ENCODE measurements at places on chromosomes 5 and 9.

DNA sequence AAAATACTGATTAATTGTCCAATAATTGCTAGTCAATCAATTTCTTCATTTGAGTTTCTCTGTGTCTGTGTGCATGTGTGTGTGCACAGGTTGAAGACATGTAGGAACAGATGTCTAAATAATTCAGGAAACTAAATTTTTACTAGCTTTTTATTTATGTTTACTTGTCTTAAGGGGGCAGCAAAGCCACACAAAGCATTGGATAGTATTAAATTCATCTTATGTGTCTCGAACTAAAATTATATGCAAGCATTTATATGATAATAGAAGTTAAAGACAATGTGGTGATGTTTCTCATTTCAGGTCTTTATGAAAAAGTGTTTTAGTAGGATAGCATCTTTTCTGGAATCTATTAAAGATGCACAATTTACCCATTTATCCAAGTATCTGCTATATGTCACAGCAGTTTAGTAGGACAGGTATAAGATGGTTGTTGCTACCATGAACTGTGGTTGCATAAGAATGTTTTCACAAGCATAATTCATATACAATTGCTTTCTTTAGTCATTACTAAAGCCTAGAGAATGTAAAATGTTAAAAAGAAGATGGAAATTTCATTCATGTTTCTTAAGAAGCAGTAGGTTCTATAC, 784.6 kb upstream of the NUDT12 start:
- peak; percentile 14 for DNase-seq

DNA sequence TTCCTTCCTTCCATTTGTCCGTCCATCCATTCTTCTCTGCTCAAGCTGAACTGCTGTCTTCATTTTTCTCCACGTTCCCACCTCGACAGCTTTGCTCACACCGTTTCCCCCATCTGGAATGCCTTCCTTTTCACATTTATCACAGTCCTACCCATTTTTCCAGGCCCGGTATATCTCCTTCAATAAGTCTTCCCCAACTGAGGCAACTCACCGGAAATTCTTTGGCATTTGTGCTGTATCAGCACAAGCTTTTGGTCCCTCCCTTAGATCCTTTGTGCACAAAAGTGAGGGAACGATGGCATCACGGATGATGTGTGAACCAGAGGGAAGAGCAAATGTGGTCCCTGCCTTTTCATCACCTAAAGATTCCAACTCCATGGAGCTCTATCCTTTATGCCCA, 45.6 kb upstream of the INSYN2B start:
- DNase-seq = no peak

GRCh38 chr9:34338665-34339385, 9.5 kb downstream of the NUDT2 start:
- DNase-seq = peak; percentile 86

- DNase-seq = no peak
Measured at GRCh38 chr9:108830272-108830671, 25.5 kb downstream of the ACTL7B start.

GRCh38 chr5:62259699-62260250, 46.2 kb upstream of the KIF2A start:
- DNase-seq = no peak

DNA sequence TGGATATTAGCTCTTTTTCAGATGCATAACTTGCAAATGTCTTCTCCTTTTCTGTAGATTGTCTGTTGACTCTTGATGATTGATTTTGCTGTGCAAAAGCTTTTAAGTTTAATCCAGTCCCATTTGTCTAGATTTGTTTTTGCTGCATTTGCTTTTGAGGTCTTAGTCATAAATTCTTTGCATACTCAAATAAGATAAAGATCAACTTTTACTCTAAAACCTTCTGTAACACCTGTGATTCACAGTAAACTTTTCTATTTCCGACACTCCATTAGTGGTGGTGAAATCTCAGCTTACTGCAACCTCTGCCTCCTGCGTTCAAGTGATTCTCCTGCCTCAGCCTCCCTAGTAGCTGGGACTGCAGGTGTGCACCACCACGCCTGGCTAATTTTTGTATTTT, 239.0 kb upstream of the ST8SIA4 start:
- no peak for DNase-seq

DNA sequence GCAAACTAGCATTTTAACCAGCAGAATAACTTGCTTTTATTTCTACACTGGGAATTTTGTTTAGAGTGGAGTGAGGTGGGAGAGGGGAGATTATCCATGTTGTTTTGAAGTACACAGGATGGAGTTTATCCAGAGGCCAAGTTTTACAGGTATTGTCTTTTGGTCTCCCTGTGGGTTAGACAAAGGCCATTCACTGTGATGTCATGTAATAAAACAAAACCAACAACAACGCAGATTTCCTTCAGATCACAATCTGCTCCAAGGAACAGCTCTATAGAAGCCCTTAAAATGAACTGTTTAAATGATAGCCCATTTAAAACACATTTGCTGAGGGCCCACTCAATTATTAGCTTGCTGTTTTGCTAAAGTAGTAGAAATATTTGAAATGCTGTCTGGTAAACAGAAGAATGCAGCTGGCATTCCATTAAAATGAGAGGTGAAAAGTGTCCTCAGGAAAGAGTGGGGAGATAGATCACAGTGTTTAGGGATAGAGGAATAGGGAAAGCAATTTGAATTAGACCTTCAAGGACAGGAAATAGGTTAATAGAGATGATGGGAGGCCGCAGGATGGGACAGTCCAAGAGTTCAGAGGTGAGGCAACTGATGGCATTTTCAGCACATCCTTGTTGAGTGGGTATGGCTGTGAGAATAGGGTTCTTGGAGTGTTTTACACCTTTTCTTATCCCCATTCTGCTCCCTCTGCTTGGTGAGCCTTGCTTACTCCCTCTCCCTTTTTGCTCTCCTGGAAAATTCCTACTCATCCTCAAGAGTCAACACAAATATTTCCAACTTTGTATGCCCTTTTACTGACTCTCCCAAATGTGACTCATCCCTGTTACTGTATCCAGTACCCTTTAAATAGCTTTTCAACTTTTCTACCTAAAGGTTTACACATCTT, 140.1 kb upstream of the NR3C1 start:
- DNase-seq = no peak

DNA sequence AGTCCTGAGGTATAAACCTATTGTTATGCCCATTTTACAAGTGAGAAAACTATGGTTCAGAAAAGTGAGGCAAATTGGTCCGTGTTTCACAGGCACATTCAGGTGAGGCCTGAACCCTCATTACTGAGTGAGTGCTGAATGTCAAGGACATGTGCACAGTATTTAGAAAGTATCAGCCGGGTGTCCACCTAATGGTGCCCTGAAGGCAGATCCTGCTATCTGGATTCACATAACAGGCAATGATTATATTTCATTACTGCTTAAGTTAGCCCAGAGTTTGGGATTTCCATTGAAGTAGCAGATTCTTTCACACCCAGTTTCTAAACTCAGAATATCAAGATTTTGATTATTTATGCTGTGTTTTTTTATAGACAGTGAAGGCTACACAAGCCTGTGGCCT, 142.7 kb downstream of the LHFPL2 start:
- no peak for DNase-seq

DNA sequence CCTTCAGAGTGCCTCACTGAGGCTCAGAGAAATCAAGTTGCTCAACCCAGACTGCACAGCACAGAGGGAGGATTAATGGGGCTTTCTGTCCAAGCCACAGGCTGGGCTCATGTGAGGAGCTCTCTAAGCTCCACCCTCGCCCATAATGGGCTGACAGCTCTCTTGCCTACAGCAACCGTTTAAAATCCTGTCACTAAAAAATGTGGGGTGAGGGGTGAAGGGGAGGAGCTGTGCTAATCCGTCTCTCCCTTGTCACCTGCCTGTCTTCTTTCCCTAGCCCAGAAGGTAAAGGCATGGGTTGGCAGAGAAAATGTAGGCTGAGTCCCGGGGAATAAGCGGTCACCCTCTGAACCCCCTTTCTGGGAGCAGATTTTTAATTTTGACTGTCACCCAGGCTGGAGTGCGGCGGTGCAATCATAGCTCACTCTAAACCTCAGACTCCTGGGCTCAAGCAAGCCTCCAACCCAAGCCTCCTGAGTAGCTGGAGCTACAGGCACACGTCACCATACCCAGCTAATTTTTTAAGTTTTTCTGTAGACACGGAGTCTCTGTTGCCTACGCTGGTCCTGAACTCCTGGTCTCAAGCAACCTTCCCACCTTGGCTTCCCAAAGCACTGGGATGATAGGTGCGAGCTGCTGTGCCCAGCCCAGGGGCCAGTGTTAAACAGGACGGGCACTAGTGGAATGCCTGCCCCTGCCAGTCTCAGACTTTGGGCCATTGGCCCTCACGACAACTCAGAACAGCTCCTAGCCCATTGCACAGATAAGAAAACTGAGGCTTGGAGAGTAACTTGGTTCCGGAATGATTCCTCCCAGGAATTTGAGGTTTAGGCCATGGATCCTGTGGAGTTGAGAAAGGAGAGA, 89.5 kb downstream of the LMX1B start:
- peak; percentile 85 for DNase-seq

GRCh38 chr5:14809369-14810155, 62.0 kb downstream of the ANKH start:
- DNase-seq = no peak

DNA sequence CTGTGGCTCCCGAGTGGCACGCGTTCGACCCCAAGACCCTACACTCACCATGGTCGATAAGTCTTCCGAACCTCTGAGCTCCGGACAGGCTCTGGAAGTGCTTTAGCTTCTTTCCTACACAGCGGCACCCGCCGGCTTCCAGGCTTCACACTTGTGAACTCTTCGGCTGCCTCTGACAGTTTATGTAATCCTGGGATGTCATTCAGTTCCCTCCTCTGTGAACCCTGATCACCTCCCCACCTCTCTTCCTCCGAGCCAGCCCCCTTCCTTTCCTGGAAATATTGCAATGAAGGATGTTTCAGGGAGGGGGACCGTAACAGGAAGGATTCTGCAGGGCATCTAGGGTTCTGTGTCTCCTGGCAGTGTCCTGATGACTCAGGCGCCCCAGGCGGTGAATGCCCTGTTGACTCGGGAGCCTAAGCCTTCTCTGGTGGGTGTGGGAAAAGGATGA, at the start of gene CD14:
CD14 (minus strand) TSS at position 155 of the 451 bp plus-strand sequence; CDS start at position 51, 104 bp downstream.
- DNase-seq = peak; percentile 68

DNA sequence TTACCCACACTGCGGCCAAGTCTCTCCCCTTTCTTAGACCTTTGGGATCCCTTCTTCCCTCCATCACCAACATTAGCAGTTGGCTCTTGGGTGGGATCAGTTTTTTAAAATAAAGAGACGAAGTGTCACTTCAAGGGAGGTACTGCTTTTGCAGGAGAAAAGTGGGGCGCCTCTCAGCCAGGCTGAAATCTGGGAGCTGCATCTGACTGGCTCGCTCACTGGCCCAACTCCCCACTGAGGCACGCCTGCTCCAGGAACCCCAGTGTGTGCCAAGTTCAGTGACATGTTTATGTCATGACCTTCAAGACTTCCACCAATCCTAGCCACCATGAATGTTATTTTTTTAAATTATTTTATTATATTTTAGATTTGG, 130.5 kb downstream of the MVB12B start:
- no peak for DNase-seq

- peak; percentile 15 for DNase-seq
Measured at GRCh38 chr5:170070556-170071412, 34.9 kb upstream of the FOXI1 start.

DNA sequence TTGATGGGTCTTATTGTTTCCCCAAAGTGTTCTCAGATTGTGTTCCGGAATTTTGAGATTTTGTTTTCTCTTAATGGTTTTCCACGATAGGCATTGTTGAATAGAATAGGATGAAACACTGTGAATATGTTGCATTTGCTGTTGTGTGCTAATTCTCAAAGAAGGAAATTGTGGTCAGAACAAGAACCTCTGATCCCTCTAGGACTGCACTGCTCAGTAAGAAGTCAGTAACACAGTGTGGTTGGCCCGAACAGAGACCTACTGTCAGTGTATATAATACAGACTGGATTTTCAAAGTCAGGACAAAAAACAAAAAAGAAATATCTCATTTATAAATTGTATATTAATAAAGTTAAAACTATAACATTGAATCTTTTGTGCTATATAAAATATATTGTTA, 494.8 kb downstream of the MAT2B start:
- DNase-seq = no peak

- no peak for DNase-seq
Measured at GRCh38 chr5:124549891-124550436, 196.5 kb downstream of the ZNF608 start.

GRCh38 chr5:305050-305449, 16.5 kb upstream of the AHRR start:
- no peak for DNase-seq

DNA sequence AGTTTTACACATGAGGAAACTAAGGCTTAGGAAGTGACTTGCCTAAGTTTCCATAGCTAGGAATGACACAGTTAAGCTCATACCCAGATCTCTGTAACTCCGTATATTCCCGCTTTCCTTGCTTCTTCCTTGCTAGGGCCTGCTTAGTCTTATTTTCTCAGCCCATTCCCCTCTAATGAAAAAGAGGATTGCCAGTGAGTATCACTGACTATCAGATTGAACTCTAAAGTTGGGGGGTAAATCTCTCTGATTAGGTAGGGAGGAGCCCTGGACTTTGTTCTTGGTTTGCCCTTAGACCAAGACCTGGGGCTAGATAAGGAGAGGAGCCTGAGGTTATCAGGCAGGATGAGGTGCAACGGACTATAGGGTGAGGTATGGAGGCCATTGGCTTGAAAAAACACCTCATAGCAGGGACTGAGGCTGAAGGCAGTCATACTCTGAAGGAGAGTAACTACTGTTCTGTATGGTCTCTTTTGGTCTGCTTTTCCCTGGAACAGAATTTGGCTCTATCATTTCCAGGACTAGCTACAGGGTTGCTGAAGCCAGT, 2.5 kb downstream of the TRIM32 start:
- DNase-seq = no peak

DNA sequence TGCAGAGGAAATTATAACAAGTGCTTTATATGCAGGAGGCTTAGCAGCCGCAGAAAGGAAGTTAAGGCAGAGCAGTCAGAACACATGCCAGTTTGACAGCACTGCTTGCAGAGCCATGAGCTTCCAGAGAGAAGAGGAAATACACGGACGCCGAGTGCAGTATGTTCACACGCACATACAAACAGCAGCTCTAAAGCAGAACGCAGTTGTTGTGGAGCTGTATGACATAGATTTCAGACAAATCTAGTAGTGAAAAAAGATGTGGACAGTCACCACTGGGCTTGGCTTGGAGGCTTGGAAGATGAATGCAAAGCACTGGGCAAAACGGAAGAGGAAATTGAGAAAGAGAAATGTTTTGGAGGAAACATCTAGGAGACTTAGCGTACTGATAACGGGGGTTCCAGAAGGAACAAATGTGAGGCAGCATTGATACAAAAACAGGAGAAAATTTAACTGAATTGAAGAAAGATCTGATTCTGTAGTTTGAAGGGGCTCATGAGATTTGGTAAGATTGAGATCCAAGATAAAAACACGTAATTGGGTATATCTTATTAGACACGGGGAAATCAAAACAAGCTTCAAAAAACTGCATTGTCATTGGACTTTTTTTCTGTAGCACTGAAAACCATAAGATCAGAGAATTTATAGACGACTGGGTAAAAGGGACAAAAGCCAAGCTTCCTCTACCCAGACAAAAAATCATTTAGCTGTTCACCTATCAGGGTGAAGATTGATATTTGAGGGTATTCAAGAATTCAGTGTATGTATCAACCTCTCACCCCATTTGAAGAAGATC, 19.6 kb upstream of the ROPN1L start:
- DNase-seq = no peak

- no peak for DNase-seq
Measured at GRCh38 chr5:58040846-58041245, 419.0 kb downstream of the PLK2 start.

- DNase-seq = no peak
Measured at GRCh38 chr5:167643631-167644280, 647.7 kb upstream of the WWC1 start.

GRCh38 chr9:3664044-3664443, 138.2 kb upstream of the RFX3 start:
- DNase-seq = no peak

GRCh38 chr9:16029796-16030363, 477.0 kb downstream of the CCDC171 start:
- DNase-seq = no peak
